ENCODE measurements at places on chromosomes 12 and 14.

DNA sequence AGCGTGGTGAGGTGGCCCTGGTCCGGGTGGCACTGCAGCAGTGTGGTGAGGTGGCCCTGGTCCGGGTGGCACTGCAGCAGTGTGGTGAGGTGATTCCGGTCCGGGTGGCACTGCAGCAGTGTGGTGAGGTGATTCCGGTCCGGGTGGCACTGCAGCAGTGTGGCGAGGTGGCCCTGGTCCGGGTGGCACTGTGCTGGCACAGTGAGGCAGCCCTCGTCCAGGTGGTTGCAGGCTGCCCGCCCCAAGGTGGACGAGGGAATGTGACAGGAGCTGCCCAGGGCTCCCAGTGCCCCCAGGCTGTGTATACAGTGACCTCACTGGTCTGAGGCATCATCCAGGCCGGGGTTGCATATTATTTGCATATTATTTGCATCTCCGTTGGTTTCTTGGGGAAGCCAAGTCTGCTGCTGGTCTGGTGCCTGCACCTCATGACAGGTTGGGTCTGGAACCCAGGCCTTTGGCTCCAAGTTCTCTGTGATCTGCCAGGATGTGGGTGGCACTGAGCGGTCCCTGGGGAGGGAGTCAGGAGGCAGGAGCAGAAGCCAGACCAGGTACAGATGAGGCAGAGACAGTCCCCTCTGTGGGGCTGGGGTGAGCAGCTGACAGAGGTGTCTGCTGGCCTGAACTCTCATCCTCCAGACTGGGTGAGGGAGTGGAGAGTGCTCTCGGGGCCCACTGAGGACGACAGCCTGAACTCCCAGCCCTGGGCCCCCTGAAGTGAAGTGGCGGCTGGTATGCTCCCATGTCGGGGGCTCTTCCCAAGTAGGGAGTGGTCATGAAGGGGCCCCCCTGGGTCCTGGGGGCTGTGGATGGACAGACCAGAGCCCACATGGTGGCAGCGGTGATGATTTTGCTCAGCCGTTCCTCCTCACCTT, 79.3 kb downstream of the KIF26A start:
- DNase-seq: no peak

GRCh38 chr14:31968956-31969698, 108.0 kb upstream of the ARHGAP5 start:
- no peak for DNase-seq

DNA sequence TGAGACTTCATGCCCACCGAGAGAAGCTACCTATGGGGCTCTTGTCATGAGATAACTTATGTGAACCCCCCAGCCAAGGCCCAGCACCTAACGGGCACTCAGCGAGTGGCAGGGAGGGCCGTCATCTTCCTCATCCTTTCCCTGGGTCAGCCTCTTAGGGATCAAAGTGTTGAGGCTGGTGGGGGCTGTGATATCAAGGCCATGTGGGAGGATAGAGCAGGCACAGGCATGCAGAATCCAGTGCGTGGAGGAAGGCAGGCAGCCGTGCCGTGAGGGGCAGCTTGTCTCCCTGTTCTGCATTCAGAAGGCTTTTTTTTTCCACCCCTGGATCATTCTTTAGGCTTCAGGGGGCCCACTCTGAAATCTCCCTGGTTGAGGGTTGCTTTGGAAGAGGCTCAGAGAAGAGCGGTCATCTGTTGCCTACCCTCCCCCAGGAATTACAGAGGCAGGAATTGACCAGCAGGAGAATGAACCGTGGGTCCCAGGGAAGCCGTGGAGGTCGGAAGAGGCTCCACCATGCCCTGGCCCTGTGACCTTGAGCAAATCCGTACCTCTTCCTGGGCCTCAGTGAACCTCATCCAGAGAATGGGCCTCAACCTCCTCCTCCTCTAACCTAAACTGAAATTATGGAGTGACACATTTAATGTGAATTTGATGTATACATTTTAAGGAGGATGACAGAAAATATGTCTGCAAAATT, 62.8 kb downstream of the BEGAIN start:
- DNase-seq: no peak

GRCh38 chr12:7411343-7411742, 32.6 kb downstream of the CD163L1 start:
- DNase-seq: no peak

DNA sequence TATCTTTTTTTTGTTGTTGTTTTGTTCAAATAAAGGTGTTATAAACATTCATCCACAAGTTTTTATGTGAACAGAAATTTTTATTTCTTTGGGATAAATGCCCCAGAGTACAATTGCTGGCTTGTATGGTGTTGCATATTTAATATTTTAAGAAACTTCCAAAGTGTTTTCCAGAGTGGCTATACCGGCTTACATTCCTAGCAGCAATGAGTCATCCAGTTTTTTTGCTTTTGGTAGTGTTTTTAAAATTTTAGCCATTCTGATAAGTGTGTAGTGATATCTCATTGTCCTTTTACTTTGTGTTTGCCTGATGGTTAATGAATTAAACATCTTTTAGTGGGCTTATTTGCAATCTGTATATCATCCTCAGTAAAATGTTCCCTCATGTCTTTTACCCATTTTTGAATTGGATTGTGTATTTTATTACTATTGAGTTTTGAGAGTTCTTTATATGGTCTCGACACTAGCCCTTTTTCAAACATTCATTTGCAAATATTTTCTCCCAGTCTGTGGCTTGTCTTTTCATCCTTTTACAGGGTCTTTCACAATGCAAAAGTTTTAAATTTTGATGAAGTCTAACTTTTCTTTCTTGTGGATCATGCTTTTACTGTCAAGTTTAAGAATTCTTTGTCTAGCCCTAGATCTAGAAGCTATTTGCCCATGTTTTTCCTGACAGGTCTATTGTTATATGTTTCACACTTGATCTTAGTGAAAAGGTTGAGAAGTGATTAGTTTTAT, 29.5 kb downstream of the PPP4R4 start:
- DNase-seq: no peak

- DNase-seq: no peak
Measured at GRCh38 chr12:32566663-32567295, 112.3 kb upstream of the DNM1L start.

GRCh38 chr12:30925607-30926242, 823 bp upstream of the TSPAN11 start:
- no peak for DNase-seq

GRCh38 chr14:68467425-68467824, 325.4 kb downstream of the ZFP36L1 start:
- no peak for DNase-seq

DNA sequence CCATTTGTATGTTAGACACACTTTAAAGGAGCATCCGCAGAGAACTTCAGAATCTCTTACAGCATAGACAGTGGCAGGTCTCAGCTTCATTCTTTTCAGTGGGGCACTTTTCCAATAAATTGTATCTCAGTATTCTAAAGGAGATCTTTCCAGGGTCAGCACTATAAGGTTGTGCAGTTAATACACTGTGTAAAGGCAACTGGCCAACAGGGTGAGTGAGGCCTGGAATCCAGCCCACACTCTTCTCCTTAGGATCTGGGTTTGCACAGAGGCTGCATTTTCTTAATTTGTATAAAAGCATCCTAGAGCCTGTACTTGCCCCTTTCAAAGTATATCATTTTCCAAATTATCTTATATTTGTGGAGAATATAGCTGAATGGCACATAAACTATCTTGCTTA, 94.2 kb downstream of the MYF5 start:
- no peak for DNase-seq

- peak; percentile 14 for DNase-seq
Measured at GRCh38 chr12:107515446-107515958, 170.1 kb upstream of the PWP1 start.

GRCh38 chr14:58829594-58829993, 191.8 kb downstream of the DACT1 start:
- no peak for DNase-seq

DNA sequence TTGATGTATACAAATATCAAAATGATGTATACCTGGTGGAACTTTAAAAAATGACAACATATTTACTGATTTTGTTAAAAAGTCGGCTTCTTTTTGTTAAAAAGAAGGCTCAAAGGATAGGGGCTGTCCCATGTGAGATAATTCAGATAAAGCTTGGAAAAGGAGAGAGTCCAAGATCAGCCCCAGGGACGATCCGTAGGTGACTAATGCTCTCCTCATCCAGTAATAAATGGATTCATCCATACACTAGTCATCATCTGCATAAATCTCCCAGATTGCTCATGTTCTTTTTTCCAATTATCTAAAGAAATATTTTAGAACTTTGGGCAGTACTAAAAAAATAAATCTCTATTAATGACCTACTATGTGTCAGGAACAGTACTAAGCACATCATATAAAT, 23.4 kb upstream of the FSCB start:
- DNase-seq: no peak

- no peak for DNase-seq
Measured at GRCh38 chr12:132413931-132414588, 75.9 kb upstream of the FBRSL1 start.

GRCh38 chr12:6871052-6871957, 1.8 kb downstream of the SPSB2 start:
- no peak for DNase-seq

- no peak for DNase-seq
Measured at GRCh38 chr14:20008156-20008555, 6.2 kb downstream of the OR4Q2 start.

DNA sequence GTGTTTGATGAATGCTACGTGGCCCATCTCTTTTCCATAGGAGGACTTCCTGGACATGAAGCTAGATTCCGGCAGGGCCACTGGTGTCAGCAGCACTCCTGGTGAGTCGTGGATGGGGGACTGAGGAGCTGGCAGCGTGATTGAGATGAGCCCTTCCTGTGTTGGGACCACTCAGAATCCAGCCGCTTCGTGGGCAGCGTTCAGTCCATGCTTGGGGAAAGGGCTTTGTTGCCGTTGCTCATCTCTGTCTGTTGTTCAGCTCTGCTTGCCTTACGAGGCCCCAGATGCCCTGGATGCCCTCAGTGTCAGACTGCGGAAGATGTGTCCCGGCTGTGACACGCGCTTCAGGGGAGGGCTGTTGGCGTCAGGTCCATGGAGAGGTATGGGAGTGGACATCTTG, 127.1 kb upstream of the RTL1 start:
- DNase-seq: no peak

DNA sequence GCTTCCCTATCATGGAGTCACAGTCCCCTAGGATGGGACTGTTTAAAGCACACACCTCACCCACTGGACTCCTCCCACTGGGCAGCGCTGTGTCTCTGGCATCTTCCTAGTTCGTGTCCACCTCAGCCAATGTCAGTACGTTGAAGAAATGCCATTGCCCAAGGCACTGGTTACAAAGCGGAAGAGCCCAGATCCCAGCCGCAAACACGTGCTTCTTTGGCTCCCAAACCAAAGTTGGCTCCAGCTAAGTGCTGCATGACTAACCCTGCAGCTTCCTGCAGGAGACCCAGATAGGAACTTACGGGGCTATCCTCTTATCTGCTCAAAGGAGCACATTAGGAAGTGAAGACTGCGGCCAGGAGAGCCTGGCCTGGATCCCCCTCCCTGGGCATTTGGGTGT, 9.3 kb downstream of the SYNE3 start:
- no peak for DNase-seq

- DNase-seq: no peak
Measured at GRCh38 chr14:51269634-51270033, 29.6 kb downstream of the TMX1 start.

DNA sequence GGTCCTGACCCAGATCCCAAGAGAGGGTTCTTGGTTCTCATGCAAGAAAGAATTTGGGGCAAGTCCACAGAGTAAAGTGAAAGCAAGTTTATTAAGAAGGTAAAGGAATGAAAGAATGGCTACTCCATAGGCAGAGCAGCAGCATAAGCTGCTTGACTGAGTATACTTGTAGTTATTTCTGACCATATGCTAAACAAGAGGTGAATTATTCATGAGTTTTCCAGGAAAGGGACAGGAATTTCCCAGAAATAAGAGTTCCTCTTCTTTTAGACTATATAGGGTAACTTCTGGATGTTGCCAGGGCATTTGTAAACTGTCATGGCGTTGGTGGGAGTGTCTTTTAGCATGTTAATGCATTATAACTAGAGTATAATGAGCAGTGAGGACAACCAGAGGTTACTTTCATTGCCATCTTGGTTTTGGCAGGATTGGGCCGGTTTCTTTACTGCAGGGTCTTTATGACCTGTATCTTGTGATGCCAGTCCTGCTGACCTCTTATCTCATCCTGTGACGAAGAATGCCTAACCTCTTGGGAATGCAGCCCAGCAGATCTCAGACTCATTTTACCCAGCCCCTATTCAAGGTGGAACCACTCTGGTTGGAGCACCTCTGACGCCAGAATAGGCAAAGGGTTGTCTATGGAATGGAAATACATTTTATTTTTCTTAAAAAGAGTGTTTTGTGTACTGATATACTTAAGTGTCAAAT, 113.8 kb downstream of the OTOGL start:
- no peak for DNase-seq
